ENCODE measurements at places on chromosomes 7 and 10.
A peak's percentile ranks its signal among the peaks of the same experiment; 100 is the strongest.

DNA sequence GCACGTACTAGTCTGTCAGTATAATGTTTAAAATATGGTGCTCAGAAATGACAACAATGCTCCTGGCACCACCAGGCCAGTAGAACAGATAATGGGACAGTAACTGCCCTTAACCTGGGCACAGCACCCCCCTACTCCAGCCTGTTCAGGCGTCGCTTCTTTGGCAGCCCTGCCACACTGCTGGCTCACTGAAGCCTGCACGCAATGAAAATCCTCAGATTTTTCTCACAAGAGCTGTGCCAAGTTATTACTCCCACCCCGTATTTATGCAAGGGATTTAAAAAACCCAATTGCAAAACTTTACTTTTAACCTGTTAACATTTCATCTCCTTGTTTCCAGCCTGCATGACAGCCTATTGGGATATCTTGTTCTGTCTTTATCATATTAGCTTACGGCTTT lies 56.6 kb upstream of the LAMB1 start:
- DNase-seq = no peak

DNA sequence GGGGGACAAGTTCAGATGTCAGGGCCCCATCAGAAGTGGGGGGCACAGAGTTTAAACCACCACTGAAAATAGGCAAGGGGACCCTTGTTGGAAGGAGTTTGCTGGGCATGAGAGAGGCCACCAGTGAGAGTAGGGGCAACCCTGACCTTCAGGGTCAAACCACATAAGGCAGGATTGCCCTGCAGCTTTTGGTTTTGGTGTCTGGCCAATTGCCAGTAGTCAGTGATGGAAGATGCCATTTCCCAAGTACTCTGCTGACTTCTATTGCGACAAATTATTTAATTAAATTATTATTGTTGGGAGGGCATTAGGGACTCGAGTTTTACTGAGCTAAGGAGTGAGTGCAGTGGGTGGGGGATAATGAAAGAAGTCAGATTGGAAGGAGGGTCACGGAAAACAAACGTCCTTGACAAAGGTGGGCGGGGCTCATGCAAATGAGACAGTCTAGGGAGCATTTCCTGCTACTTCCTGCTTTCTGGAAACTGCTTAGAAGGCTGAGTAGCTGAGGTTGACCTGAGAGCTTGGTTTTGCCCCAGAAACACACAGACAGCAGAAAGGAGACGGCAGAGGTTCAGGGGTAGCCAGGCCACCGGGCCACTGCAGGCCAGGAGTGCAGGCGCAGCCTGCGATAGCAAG lies 74.2 kb upstream of the ANLN start:
- no peak for DNase-seq

DNA sequence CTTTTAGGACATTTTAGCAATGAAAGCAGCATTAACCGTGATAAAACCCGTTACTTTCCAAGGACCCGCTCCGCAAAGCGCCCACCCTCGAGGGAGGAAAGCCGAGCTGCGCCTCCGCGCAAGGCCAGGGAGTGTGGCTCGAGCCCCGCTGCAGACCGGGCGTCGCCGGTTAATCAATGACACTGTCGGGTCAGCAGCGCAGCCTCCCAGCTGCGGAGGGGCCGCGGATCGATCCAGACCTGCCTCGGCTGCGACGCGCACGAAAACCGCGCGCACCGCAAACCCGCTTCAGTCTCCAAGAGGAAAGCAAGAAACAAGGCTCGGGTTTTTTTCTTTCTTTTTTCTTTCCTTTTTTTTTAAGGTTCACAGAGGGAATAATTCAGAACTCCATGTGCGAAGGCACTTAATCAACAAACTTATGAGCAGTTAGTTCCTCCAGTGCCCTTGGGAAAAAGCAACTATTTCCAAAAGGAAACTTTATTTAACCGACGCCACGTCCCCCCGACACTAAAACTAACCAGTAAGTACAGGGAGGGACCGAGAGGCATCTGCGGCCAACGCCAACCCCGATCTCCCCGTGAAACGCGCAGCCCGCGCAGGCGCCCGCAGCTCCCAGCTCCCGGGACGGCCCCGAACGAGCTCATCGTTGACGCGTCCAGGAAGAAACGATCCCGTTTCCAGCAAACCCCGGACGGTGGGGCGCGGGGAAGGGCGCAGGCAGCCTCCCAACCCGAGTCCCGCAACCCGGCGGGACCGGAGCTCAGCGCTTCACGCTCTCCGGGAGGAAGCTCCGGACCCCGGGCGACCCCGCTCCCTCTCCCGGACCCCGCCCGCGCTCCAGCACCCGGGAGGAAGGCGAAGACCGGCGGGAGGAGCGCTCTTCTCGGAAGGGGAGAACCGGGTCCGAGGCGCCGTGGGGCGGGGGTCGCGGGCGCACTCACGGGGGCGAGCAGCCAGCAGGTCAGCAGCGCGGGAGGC lies 598 bp downstream of the VIPR2 start:
- DNase-seq = no peak

- no peak for DNase-seq
These were observed 65.9 kb downstream of the DGKB start for GRCh38 chr7:14836571-14837189.

GRCh38 chr7:45687185-45687560 lies 113.0 kb downstream of the ADCY1 start:
- DNase-seq = no peak

- DNase-seq = no peak
These were observed 41.5 kb upstream of the SMIM30 start for GRCh38 chr7:113159746-113160339.

GRCh38 chr10:103124420-103125096 lies 68.5 kb downstream of the NT5C2 start:
- DNase-seq = no peak

DNA sequence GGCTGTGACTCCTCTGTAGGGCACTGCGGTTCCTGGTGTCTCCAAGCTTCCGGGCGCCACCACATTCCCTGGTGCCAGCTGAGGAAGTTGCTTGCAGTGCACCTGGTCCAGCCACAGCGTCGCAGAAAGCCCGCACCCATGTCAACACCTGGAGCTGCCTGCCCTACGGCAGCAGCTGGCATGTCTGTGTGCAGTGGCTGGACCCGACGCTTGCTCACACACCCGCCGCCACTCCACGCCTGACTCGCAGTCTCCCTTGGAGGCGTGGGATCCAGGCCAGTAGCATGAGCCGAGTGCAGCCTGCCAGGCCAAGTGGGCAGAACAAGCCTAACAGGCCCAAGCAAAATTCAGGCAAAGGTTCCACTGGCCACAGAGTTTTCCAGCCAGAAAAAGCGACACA lies 118.1 kb upstream of the PHF14 start:
- DNase-seq = no peak

GRCh38 chr7:91112902-91113341 lies 151.3 kb upstream of the FZD1 start:
- DNase-seq = no peak

DNA sequence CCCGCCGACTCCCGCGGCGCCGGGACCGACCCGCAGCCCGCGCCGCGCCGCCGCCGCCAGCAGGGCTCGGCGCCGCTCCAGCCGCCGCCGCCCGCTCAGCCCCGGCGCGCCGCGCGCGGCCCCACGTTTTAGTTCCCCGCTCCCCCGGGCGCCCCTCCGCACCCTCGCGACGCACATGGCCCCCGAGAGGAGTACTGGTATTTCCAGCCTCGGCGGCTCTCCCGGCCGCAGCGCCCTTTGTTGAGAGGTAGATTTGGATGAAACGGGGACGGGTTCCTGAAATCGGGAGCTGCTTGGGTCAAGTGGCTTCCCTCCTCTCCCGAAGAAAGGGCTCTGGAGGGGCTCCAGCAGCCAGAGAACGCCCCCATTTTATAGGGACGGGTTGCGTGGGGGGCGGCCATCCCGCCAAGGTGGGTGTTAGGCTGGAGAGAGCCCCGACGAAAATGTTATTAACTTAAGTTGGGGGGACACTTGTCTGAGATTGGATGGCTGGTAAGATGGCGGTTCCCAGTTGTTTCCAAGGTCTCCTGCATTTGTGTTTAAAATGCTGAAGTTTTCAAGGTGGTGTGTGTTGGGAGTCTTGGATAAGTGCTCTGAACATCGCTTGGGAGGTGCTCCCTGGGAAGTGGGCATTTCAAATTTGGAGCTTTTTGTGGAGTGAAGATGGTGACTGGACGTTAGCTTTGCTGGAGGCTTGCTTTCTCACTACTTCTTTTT lies 1.2 kb downstream of the BMI1 start:
- no peak for DNase-seq

- no peak for DNase-seq
These were observed 125.3 kb upstream of the STARD3NL start for GRCh38 chr7:38052786-38053185.

- no peak for DNase-seq
These were observed 8.9 kb downstream of the GFRA1 start for GRCh38 chr10:116263870-116264655.

GRCh38 chr10:118913825-118914224 lies 115.7 kb upstream of the NANOS1 start:
- DNase-seq = no peak

- DNase-seq = no peak
These were observed 15.3 kb downstream of the NKX2-3 start for GRCh38 chr10:99548041-99548530.

- no peak for DNase-seq
These were observed 74.2 kb upstream of the MTPN start for GRCh38 chr7:136051203-136051928.

DNA sequence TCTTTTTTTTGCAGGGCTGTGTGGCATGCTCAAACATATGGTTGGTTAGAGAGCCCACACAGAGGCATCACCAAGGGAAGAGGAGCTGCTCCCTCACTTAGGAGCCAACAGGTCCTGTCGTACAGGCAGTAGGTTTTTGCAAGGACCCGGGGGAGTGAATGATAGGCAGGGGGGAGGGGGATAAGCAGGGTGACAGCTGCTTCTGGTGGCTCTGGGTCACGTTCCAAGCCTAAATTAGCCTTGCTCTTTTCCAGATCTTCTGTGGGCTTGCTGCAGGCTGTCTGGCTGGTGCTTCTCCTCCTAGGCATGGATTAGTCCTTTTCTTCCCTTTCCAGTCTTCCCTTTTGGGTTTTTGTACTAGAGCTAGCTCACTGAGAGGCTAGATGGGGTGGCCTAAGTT lies 117.7 kb upstream of the PODXL start:
- DNase-seq = no peak

DNA sequence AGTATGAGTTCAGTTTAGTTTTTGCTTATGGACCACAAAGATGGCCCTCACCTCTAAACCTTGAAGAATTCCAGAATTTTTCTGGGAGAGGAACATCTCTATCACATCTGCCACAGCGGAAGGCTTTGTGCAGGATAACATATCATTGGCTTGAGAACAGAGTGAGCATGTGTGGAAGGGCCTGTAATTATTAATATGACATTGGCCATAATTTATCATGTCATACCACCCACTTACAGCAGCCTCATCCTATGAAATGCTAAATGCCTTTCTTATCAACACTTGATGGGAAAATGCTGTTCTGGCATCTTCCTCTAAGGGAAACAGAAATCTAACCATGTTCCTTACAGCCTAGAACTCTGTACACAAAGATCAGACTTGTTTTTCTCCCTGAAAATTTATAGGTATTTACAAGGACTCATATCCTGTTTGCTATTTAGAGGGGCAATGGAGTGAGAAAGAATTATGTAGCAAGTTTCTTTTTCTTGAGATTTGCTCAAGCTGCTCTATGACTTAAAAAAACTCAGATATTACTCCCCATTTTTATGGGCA lies 817.3 kb downstream of the LRMDA start:
- DNase-seq = no peak

GRCh38 chr7:128161466-128162125 lies 79.5 kb upstream of the LEP start:
- DNase-seq = no peak

- DNase-seq = peak; percentile 45
These were observed 182.1 kb downstream of the ARID5B start for GRCh38 chr10:62083412-62084267.

DNA sequence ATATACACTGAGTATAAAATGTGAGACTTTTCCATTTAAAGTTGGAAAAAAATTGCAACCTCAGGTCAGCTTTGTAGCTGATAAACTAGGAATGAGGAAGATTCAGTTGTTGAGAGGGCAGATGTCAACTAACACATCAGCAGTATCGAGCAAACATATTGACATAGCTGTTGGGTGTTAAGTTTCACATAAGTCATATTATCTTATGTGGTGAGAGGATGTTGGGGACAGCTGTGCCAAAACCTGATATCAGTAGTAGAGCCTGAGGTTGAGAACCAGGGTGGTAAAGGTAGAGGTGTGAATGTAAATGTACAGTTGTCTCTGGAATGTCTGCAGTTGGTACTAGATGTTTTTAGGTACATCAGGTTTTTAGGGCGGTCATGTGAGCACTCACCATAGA lies 5.0 kb downstream of the ZRANB1 start:
- DNase-seq = no peak

DNA sequence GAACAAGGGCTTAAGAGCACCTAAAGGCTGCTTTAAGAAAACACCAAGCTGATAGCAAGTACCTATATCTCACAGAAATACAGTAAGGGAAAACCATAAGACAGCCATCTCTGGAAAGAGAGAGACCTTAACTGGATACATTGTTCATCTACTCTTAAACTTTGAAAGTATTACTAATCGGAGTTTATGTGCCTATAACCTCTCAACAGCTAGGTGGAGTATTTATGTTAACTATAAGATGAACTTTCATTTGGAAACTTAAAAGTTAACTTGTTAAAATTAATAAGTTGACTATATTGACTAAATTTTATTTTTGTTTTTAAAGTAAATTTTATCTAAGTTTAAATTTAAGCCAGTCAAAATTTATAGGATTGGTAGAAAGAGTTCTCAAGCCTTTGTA lies 90.6 kb downstream of the USP6NL start:
- DNase-seq = no peak

- DNase-seq = no peak
These were observed 431.0 kb upstream of the MKI67 start for GRCh38 chr10:128557149-128557710.

DNA sequence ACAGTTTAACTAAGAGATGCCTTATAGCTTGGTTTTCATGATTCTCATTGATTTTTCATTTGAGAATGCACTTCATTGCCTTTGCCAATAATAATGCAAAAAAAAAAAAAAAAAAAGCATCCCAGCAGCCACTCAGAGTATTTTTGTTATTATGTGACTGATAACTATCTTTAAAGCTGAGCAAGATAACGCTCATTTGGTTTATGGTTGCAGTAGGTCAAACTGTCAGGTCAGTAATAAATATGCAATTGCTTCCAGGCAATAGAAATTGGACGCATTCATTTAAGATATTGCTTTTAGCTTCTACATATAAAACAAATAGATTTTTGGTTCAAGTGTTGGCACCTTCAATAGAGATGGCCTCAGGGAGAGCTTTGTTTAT lies 215.1 kb downstream of the PRPF18 start:
- DNase-seq = no peak

Measured in CD4-positive, alpha-beta T cell treated with Interferon gamma for 1 hour (primary cell).